ENCODE measurements at places on chromosomes 16 and 17.

DNA sequence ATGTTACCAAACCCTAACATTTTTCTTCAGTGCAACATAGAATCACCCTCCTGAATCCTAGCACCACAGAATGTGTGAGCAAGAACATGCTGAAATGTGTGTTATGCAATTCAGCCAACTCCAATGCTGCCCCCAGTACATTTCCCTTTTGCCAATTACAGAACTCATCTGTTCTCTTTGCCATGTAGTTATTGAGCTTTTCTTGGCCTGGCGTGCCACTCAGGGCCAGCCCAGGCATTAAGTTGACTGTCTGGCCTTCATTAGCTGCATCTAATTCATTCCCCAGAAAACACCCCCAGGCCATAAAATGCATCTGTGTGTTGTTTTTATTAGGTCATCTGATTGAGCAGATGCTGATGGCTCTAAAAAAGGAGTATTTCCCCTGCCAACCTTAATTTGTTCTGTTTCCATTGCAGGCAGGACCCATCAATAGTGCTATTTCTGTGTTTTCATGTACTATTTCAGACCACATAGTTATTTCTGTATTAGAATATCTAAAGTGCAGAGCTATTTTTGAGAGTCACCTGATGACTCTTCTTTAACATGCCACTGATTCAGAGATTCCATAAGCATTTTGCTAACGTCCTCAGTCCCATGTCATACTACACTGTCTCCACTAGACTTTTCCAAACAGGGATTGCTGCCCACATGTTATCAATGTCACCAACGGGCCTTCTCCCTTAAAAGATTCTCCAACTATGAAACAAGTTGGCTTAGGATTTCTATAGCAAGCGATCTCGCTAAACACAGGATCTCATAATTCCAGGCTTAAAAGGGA, 969.7 kb downstream of the CDH11 start:
- no peak for DNase-seq

GRCh38 chr16:79943736-79944135, 343.2 kb upstream of the MAF start:
- no peak for DNase-seq

GRCh38 chr17:40433551-40434415, 9.5 kb upstream of the IGFBP4 start:
- no peak for DNase-seq

GRCh38 chr17:36731811-36732210, 130.4 kb downstream of the MRM1 start:
- DNase-seq, result no peak

- peak; percentile 11 for DNase-seq
These were observed 2.3 kb upstream of the COL1A1 start for GRCh38 chr17:50203604-50204345.
